ENCODE measurements at places on chromosomes 11 and 22.

DNA sequence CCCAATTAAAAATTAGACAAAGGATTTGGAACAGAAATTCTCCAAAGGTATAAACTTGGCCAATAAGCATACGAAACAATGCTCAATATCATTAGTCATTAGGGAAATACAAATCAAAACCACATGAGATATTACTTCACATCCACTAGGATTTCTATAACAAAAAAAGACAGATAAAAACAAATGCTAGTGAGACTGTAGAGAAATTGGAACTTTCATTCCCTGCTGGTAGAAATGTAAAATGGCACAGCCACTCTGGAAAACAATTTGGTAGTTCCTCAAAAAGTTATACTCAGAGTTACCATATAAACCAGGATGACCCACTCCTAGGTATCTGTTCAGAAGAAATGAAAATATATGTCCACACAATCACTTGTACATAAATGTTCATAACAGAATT is 71.6 kb downstream of the RPL27A start:
- peak; percentile 41 for DNase-seq

DNA sequence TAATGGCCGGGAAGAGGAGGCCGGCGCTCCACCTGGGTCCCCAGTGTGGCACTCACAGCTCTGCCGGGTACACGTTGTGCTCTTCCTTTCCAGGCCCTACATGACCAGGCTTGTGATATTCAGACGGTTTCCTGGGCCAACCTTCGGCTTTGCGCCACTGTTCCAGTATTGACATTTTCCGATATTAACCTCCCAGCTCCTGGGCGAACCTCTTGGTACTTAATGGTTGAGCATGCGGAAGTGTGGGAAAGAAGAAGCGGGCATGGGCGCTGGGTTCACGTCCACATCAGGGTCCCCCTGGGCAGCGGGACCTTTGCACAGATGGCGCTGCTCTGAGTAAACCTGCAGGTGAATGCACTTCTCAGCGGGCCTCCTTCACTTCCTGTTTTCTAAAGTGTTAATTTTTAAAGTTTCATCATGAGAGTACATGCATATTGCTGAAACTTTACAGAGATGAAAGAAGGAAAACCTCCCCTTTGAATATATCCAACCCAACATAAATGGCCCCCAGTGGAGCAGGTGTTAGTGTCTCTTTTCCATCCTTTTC is 286.7 kb downstream of the TBC1D22A start:
- DNase-seq: no peak

DNA sequence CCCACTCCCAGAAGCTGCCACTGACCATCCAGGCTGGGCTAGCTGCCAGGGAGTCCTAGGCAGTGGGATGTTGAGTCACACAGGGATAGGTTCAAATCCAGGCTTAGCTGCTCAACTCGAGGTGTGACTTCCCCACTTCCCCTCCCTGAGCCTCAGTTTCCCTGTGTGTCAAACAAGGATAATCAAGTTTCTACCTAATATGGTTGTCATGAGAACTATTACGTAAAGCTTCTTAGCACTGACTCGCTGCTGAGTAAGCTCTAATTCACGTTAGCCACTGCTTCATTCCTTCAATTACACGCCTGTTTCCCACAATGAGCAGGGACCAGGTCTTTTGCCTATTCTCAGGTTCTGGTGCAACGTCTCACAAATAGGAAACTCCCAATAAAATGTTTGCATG is 67.7 kb downstream of the SEZ6L start:
- peak; percentile 22 for DNase-seq

DNA sequence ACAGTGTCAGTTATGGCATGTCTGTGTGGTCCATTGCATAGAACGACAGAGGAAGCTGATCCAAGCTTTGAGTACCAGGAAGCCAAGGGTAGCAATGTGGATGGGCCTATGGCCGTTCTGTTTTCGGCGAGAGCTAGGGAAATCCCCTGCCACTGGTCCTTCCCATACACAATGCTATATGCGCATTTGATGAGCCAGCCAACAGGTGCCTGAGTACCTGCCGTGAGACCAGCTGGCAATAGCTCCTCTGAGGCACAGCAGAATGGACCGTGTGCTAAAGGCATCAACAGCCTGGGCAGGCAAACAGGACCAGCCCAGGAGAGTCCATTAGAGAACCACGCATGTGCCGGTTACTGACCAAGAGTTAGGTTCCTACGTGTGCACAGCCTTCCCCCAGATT is 753.0 kb downstream of the NTM start:
- no peak for DNase-seq

- no peak for DNase-seq
Measured at GRCh38 chr11:12165237-12165875, 55.0 kb downstream of the MICAL2 start.

- DNase-seq: no peak
Measured at GRCh38 chr22:24190596-24191208, 9.4 kb downstream of the SUSD2 start.

DNA sequence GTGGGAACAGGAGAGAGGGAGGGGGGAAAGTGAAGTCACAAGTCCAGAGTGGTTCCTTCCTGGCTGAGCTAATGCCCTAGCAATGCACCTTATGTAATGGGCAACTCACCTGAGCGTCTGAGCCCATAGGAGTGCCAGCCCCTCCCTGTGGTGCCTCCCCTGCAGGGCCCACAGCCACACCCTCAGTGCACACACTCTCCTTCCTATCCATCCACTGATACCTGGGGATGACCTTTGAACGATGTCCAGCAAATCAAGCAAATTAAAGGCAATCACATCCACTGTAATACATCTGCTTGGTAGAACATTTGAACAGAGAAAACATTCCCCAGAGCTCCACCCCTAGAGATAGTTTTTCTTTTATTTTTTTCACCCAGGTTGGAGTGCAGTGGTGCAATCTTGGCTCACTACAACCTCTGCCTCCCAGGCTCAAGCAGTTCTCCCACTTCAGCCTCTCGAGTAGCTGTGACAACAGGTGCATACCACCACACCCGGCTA is 19.6 kb upstream of the MICAL2 start:
- no peak for DNase-seq

GRCh38 chr11:112410325-112410724 is 149.7 kb upstream of the PLET1 start:
- no peak for DNase-seq

GRCh38 chr11:75549370-75549958 is 12.6 kb upstream of the SERPINH1 start:
- DNase-seq: no peak

DNA sequence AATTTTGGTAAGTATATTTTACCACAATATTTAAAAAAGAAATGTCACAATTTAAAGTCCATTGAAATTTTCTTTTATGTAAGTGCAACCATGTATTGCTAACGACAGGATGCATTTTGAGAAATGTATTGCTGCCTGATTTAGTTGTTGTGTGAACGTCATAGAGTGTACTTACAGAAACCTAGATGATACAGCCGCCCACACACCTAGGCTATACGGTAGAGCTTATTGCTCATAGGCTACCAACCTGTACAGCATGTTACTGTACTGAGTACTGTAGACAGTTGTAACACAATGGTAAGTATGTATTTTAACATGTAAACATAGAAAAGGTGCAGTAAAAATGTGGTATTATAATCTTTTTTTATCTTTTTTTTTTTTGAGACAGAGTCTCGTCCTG is 48.1 kb downstream of the CBL start:
- no peak for DNase-seq

DNA sequence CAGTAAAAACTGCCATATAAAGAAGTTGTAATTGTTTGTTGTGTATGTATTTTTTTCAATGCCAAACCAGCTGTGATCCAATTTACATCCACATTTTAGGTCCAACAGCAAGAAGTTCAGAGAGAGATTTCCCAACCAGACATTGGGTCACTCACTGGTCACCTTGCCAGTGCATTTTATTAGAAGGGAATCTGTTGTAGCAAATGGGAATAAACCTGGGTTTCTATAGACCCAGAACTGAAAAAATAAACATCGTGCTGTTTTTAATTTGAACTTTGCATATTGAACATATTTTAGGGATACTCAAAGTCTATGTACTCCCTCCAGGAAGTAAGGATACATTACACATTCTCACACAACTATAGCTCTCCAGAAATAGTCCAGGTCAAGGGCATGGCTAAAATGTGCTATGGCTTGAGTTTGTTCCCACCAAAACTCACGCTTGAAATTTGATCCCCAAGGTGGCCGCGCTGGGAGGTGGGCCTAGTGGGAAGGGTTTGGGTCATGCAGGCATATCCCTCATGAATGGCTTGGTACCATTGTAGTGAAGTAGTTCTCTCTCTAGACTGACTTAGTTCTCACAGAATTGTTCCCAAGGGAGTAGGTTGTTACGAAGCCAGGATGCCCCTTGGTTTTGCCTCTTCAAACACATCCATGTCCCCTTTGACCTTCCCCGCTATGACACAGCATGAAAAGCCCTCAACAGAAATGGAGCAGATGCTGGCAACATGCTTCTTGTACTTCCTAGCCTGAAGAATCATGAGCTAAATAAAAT is 90.9 kb downstream of the RRAS2 start:
- no peak for DNase-seq

DNA sequence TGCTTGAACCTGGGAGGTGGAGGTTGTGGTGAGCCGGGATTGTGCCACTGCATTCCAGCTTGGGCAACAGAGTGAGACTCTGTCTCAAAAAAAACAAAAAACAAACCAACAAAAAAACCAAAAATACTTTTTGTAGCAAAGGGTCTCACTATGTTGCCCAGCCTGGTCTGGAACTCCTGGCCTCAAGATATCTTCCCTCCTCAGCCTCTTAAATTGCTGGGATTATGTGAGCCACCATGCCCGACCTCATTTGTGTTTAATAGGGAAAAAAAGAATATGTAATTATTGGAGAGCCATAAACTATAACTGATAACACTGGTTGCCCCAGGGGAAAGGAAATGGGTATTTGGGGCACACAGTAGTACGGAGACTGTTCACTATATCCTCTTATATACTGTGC is 19.7 kb downstream of the UVRAG start:
- DNase-seq: no peak

DNA sequence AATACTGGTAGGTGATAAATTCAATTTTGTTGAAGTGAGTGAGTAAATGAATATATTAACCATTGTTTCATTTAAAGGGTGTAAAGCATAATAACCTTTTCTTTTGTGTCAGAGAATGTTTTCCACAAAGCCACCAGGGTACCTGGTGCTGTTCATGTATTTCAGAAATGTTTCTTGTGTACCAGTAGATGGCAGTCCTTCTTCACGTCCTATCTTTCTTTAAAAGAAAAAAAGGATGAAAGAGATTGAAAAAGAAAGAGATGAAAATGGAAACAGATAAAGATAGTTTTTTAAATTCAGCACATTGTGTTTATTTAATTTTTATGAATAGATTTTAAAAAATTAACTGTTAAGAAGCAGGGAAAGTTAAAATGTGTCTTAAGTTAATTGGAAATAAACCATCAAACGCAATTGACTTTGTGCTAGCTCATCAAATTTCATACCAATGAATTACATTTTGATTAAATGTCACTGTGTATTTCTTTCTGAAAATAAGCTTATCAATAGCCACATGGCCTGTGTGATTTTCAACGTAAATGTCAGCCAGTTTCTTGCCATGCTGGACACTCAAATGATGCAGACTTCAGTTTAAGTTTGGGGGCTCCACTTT is 65.5 kb upstream of the CHORDC1 start:
- DNase-seq: peak; percentile 8

GRCh38 chr11:61004180-61004611 is 32.7 kb downstream of the CD6 start:
- peak; percentile 89 for DNase-seq

DNA sequence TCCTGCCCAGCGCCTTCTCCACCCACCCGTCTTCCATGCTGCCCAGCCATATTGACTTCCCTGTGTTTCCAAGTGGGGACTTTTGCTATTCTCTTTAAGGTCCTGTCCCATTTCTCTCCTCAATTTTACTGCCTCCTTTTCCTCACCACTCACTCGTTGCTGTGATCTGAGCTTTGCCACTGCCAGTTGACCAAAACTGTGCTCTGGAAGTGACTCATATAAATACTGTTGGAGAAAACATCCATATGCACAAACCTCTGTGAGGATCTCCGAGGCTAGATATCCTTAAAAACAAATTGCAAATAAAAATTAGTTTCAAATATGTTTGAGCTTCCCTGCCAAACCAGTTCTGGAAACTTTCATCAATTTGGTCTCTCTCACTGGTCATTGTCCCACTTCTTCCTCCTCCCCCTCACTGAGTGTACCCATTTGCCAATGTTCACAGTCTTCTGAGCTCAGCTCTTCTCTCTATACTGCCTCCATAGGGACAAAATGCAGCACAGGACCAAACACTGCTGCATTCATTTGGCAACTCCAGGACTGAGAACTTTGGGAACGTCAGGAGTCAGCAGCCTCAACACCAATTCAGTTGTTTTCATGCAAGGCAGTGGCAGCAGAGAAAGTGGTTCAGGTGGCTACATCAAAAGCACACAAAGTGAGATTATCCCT is 34.0 kb upstream of the MMP13 start:
- peak; percentile 27 for DNase-seq

DNA sequence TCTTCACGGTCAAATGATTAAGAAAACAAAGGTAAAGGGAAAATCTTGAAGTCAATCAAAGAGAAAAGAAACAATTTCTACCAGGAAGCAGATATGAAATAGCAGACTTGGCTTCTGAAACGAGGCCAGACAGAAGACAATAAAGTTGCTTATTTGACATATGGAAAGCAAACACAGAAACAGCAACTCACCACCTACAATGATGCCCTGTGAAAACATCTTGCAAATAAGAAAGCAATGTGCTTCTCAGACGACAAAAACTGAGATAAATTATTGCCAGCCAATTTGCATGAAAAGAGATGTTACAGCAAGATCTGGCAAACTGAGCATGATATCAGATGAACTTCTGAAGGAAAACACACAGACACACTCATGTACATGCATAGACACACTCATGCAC is 45.9 kb upstream of the CTSC start:
- no peak for DNase-seq

DNA sequence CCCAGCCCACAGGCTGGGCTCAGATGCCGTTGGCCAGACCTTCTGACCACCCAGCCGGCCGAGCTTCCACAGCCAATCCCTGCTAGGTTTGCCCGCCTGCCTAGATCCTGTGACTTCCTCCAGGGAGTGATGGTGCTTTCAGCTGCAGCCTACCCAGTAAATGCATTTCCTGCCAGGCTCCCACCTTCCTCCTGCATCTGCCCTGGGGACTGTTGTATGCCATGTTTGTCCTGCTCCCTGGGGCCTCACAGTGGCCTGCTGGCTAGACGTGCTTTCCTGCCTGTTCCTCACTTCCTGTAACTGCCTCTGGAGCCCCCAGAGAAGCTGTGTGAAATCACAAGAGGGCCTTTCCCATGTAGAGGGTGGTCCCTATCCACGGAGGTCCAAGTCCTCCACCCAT is 86.2 kb downstream of the GALNT18 start:
- no peak for DNase-seq

GRCh38 chr11:90700789-90701439 is 478.1 kb upstream of the CHORDC1 start:
- DNase-seq: no peak

DNA sequence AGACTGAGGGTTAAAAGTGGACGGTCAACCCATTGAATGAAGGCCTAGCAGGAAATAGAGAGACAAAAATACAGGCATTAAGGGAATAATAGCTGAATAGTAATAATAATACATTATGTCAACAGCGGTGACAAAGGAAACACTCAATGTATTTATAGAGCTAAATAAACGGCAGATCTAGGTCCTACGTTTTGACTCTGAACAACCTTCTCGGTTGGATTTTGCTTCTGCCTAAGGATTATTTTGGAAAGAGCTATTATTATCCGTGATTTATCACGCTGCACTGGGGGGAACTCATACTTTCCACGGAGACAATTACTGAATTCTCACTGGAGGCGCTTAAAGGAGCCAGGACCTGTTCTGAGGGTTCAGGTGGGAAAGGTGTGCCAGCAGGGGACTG is 118.2 kb upstream of the KIRREL3 start:
- DNase-seq: no peak

GRCh38 chr22:20582171-20582511 is 74.7 kb downstream of the MED15 start:
- no peak for DNase-seq

GRCh38 chr11:120945042-120945441 is 78.9 kb upstream of the TBCEL start:
- DNase-seq: no peak
